MCF 10A (cell line): ENCODE measurements at places on chromosomes 3 and 15.

GRCh38 chr3:149476225-149476624 lies 1.7 kb downstream of the TM4SF4 start:
- no peak for DNase-seq

- no peak for DNase-seq
Measured at GRCh38 chr3:18027161-18027939, 284.9 kb upstream of the TBC1D5 start.

DNA sequence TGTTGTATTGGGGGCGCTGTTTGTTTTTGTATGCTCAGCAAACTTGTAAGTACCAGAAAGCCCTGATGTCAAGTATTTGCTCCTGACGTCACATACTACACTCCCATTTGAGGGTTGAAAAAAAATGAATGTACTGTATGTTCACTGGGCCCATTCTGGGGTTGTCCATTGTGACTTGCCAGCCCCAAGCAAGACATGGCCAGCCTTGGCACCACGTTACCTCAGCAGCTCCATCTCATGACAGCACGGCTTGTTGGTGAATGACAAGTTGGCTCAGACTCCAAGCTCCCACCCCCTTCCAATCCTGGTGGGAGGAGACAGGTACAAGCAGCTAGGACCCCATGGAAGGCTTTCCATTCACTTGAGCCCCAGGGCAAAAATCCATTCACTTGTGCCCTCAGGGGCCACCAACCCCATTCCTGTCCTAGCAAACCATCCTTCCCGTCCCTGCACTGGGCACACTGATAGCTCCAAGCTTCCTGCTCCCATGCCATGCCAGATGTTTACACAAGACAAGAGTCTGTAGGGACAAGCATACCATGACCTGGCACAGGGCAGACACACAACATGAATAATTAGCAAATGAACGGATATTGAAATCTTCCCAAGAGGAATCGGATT lies 1.6 kb downstream of the PHGR1 start:
- DNase-seq, result no peak

DNA sequence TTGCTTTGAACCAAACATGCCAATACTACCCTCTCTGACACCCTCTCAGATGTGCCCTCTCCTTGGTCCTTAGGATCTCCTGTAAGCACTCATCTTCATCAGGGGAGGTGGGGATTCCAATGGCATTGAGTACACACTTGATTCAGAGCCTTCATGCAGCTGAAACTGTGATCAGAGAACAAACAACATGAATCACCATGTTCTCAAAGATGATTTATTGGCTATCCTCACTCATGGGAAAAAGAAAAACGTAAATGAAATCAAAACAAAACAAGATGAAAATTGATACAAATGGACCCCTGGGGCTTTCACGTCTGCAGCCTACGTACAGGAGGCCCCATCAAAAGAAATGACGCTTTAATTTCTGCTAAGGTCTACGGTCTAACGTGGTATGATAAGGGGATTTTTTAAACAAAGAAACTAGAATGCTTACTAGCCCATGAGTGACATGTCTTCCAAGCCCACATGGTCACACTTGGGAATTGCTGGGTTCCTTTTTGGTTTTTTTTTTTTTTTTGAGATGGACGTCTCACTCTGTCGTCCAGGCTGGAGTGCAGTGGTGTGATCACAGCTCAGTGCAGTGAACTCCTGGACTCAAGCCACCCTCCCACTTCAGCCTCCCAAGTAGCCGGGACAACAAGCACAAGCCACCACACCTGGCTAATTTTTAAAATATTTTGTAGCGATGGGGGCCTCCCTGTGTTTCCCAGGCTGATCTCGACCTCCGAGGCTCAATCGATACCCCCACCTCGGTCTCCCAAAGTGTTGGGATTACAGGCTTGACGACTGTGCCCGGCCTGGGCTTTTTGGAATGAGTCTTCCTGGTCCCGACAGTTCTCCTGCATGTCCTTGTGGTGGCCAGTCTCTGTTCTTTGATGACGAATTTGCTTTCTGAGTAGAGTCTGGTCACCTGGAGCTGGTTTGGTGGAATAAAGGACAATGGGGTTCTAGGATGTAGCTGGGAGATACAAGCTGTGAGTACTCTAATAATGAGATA lies 202.6 kb downstream of the XXYLT1 start:
- DNase-seq, result peak; percentile 17

- peak; percentile 18 for DNase-seq
Measured at GRCh38 chr15:38257676-38258075, 5.0 kb downstream of the SPRED1 start.

- DNase-seq, result no peak
Measured at GRCh38 chr3:69803681-69804270, 64.5 kb downstream of the MITF start.

DNA sequence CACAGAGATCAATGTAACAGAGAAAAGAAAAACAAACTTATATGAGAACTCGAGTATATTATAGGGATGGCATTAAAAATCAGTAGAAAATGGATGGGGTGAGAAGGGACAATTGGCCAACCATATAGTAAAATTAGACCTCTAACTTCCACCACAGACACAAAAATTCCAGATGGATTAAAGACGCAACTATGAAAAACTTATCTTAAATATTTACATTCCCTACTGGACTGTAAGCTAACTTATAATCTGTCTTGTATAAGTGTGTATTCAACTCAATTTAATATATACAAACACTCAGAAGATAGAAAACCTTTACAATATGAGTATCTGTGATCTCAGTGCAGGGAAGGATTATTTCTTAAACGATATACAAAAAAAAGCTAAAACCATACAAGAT lies 3.0 kb downstream of the MFAP1 start:
- no peak for DNase-seq

DNA sequence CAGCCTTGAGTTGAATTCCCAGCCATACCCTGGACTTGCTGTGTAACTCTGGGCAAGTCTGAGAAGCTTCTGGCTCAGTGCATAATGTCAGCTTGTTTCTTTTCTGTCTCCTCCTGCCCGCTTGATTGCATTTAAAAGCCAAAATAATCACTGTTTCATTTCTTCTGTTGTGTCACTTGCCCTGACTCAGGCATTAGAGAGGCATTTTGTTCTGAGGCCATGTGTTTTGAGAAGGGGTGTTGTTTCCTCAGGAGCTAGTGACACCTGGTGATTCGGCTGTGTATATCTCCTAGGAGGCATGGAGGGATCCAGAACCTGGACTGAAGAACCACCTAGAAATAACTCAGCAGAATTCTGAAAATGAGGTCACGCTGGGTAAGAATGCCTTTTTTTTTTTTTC lies 16.0 kb downstream of the WDR73 start:
- peak; percentile 43 for DNase-seq

DNA sequence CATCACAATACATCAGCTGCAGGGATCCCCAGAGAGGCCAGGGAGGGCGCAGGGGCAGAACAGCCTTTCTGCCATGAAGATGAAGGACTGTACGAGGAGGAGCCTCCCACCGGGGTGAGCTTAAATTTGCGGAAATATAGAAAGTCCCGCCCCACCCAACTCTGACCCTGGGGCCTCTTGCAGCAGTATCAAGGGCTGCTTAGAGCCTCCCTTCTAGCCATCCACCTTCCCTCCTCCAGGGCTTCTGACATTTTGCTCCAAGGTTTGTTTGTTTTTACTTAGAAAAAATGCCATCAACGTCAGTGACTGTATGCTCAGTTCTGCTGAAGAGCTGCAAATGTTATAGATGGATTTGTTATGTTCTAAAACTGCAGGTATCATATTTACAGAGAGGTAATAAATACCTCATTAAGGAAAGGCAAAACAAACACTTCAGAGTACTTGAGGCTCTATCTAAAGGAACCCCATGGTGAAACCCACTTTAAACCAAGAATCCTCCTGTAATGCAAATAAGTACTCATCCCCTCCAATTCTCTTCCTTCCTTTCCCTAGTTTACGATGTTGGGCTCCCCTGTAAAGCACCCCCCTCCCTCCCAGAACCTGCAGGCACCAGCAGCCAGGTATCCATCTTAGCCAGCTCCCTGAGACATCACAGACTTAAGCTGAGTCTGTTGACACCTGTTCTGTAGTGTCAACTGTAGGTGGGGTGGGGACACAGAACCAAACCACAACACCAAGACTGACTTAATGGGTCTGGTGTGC lies 30.5 kb downstream of the RFTN1 start:
- no peak for DNase-seq

- no peak for DNase-seq
Measured at GRCh38 chr3:194886836-194887235, 201.2 kb downstream of the FAM43A start.

DNA sequence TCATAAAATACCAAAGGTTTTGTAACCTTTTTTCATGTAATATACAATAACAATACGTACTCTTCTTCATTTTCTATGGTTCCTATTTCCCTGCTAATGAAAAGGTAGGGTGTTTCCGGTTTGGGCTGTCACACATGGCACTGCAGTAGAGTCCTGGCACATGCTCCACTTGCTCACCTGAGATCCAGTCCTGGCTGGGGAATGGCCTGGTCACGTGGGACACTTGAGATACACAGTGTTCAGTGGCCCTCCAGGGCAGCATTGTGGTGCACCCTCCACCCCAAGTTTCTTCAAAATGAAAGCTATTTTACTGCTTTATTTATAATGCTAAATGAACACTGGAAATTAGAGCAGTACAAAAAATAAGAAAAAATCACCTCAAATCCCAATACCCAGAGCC lies 23.2 kb downstream of the MRPS25 start:
- DNase-seq, result no peak

- peak; percentile 51 for DNase-seq
Measured at GRCh38 chr3:34056951-34057390, 258.5 kb downstream of the PDCD6IP start.

DNA sequence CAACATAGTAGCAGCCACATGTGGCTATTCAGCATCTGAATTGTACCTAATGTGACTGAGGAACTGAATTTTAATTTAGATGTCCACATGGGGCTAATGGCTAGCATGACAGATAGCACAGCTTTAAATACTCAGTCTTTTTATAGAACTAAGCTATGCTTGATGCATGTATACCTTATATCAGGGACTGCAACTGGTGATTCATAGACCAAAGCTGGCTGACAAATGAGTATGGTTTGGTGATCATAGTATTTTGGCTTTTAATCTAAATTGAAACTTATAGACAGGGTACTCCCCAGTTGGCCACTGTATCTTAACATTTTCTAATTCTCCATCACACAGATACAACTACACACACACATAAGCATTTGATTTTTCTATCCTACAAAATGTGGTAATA lies 83.6 kb downstream of the IGSF11 start:
- no peak for DNase-seq
